ENCODE measurements at places on chromosomes 12 and 14.
A peak's percentile ranks its signal among the peaks of the same experiment; 100 is the strongest.

- DNase-seq = no peak
These were observed 443.5 kb upstream of the RGS6 start for GRCh38 chr14:71488703-71489191.

- peak; percentile 53 for DNase-seq
These were observed 499 bp downstream of the RNASE4 start for GRCh38 chr14:20684662-20685456.

DNA sequence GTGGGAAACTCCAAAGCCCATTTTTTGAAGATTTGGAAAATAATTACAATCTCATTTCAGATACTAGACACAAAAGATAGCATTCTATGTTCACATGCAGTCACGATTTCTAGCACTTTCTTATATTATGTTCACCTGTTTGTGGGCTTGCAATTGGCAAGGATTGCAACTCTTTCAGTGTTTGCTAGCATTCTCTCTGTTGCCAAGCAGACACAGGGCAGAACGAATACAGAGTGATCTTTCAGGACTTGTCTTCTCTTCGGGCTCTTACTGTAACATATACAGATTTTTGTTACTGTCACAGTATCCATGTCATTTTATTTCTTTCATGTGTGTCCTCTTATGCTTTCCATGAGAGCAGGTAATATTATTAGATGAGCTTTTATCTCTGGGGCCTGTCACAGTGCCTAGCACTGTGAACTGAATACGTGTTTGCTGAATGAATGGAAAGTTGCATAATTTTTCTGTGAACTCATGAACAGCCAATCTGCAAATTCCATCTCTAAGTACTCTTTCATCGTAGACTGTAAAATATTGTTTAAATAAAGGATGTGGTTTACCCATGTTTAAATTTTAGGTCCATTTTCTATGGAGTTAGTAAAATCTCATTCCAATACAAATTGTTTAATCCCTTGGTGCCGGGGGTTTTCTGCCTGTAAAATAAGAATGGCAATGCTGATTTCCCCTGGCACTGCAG is 105.1 kb downstream of the BMP4 start:
- no peak for DNase-seq

DNA sequence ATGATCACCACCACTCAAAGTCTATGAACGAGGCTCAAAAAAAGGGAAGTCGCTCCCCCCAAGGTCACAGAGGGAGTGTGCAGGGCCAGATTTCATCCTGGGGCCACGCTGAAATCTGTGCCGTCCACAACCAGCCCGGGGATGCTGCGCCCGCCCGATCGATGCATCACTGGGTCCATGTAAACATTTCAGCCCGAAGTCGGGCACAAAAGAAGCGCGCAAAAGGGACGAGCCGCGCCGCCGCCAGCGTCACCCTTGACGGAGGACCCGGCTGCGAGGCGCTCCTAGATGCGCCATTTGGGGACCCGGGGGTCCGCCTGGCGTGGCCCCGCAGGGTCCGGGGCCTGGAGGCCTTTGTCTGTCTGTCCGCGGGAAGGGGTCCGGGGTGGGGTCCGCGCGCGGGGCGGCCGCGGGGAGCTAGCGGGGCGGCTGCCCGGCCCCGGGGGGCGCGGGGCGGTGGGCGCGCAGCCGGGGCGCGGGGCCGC is 503 bp downstream of the FBXO21 start:
- DNase-seq = peak; percentile 32

DNA sequence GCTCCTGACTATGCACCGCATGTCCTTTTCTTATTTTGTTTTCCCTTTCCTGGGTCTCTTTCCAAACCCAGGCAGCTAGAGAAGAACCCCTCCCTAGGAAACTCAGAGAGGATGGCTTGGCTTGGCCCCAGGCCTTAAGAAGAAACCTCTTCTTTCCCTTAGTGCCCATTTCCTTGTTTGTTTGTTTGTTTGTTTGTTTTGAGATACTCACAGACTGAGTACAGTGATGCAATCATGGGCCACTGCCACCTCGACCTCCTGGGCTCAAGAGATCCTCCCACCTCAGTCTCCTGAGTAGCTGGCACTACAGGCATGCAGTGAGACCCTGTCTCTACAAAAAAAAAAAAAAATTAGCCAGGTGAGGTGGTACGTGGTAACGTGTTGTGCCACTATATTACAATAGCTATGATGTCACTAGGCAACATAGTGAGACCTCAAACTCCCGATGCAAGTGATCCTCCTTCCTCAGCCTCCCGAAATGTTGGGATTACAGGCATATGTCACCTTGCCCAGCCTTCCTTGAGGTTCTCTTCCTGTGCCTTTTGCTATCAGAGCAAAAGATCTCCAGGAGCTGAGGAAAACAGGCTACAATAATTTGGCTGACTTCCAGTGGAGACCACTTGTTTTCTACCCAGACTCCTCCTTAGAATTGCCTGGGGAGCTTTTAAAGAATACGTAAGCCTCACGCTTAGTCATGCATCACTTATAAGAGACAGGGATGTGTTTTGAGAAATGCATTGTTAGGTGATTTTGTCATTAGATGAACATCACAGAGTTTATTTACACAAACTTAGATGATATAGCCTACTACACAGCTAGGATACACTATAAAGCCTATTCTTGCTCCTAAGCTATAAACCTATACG is 34.5 kb upstream of the LGALS3 start:
- DNase-seq = no peak

DNA sequence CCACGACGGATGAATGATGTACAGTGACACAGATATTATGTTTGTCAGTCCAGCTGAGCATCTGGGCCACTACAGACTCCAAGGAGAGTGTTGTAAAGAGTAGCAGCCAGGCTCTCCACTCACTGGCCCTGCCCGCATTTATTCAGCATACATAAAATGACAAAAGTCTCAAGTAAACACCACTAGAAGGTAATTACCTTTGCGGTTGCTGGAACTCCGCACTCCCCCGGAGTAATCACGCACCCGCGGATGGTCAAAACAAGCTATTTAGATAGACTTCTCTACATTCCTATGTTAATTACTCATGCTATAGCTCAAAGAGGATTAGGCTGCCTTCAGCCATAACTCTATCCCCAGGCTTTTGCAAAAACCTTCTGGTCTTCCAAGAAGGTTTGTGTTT is 18.8 kb upstream of the STRAP start:
- DNase-seq = no peak

All from body of pancreas (tissue), 4 donors.